Activated CD8-positive, alpha-beta memory T cell treated with anti-CD3 and anti-CD28 coated beads for 1 hour (primary cell): ENCODE measurements at places on chromosomes 12 and 14.

GRCh38 chr12:78864870-78865463 is 393 bp downstream of the SYT1 start:
- no peak for DNase-seq

DNA sequence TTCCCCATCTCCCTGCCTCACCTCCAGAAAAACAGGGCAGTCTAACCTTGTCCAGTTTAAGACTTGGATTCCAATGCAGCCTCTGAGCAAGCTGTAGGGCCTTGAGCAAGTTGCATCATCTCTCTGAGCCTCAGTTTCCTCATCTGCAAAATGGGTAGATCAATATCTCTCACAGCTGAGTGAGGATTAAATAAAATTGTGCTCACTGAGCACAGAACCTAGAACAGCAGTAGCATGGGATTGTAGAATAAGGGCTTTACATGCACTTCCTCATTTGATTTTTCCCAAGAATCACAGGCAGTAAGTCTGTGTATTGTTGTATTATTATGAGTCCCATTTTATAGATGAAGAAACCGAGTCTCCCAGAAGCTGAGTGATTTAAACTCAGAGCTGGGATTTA is 2.0 kb downstream of the DTX1 start:
- no peak for DNase-seq

- no peak for DNase-seq
Measured at GRCh38 chr14:42872786-42873185, 1266.1 kb downstream of the LRFN5 start.

- no peak for DNase-seq
Measured at GRCh38 chr14:51370758-51371386, 130.8 kb downstream of the TMX1 start.

- DNase-seq: no peak
Measured at GRCh38 chr14:36091096-36091495, 85.4 kb downstream of the PTCSC3 start.

GRCh38 chr12:92324849-92325500 is 179.3 kb upstream of the BTG1 start:
- no peak for DNase-seq
